ENCODE measurements at places on chromosomes 6 and 20. TPM values are rescaled to one million over a fixed set of nuclear protein-coding genes. Genes with fewer than 3 reads are reported as not detected.

DNA sequence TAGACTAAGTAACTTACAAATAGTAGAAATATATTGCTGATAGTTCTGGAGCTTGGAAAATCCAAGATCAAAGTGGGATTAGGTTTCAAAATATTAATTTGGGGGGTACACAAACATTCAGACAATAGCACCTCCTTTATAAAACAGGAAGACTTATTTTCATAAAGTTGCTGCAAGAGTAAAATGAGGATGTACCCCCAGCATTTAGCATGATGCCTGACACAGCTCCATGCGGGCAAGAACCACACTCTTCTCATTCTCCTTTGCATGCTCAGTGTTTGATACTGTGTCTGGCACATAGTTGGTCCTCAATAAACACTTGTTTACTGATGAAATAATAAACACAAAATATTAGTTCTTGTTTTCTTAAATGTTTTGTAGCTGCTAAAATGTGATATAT is 332.9 kb downstream of the TFAP2A start:
- no peak for DNase-seq

BPIFB4 gene
- polyA plus RNA-seq: not detected

GRCh38 chr6:137749696-137750211 is 117.3 kb upstream of the TNFAIP3 start:
- DNase-seq: no peak

POU5F1 gene
- polyA plus RNA-seq: 2.0 TPM

FARS2 gene
- 34.9 TPM for polyA plus RNA-seq

- DNase-seq: no peak
Measured at GRCh38 chr6:117558818-117559217, 43.5 kb downstream of the GOPC start.

DNA sequence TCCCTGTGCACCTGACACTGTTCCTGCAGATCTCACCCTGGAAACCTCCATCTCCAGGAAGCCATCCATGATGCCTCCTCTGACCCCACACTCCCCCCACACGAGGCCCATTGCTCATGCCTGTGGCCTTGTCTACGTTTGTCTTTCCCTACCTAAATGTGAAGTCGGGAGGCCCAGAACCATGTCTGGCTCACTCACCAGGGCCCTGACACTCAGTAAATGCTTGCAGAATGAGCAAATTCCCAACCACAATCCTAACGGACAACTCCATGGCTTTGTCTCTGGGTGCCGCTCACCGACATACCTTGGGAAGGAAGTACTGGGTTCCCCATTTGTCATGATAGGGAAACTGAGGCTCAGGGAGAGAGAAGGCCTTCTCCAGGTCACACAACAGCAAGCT is 7.3 kb downstream of the PEDS1 start:
- DNase-seq: no peak

PTCHD4 gene
- not detected for polyA plus RNA-seq

PROKR2 gene
- polyA plus RNA-seq: not detected

DNA sequence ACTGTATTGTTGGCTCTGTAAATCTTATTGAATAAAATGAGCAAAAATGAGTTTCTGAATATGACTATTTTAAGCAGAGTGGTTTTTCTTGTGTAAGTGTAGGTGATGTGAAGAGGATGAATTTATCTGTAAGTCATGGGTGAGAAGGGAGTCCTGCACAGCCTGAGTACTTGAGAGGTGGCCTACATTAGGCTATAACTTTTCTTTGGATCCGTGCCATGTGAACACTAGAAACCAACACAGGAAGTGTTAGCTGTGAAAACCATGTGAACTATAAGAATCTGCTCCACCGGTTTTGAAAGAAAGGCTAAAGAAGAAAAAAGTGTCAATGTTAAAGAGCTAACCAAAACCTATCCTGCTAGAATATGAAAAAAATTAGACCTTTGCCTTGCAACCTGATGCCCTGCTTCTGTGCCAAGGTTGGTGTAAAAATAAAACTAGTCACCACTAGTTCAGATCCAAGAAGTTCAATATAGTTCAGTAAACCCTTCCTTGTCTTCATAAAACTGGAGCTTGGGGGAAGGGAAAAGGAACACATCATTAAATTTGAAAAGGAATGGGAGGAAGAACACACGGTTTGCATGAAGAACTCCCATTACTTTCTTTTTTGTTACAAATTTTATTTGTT is 21.3 kb downstream of the PLCB1 start:
- DNase-seq: peak; percentile 51

DNA sequence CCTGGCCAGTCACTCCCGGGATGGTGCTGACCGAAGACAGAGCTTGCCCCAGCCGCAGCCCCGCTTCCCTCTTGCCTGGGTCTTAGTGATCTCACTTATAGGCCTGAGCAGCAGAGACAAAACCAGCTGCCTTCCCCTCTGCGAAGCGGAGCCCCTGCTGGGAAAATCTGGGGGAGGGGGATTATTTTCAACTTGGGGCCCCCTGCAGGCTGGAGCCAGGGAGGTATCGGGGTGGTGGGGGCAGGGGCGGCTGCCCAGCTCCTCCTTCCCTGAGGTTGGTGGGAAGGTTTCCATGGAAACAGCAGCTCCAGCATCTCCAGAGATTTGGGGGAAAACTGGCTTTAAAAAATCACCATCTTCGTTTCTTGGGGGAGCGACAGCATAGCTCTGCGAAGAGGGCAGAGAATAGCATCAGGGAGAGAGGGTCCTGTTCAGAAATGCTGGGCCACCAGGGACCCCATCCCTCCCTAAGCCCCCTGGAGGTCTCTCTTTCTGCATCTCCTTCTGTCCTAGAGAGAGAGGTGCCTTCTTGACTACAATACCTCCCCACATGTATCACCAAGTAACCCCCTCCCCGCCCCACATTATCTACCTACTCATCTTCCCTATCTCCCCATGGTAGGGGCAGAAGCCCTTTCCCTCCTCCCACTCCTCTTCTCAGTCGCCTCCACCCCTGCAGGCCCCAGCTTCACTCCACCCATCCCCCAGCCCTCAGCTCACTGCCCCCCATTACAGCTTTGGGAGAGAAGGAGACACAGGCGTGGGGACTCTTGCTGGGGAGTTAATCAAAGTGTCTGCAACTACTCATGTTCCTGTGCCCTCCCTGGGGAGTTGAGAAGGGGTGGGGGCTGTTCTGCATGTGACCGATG is 88.4 kb upstream of the CCDC167 start:
- no peak for DNase-seq

MUCL3 gene
- polyA plus RNA-seq: 0.04 TPM

LY6G5C gene
- 4.1 TPM for polyA plus RNA-seq

GRCh38 chr20:24679448-24680047 is 210.1 kb downstream of the SYNDIG1 start:
- no peak for DNase-seq

RSPH9 gene
- 0.42 TPM for polyA plus RNA-seq

TREML1 gene
- not detected for polyA plus RNA-seq

DNA sequence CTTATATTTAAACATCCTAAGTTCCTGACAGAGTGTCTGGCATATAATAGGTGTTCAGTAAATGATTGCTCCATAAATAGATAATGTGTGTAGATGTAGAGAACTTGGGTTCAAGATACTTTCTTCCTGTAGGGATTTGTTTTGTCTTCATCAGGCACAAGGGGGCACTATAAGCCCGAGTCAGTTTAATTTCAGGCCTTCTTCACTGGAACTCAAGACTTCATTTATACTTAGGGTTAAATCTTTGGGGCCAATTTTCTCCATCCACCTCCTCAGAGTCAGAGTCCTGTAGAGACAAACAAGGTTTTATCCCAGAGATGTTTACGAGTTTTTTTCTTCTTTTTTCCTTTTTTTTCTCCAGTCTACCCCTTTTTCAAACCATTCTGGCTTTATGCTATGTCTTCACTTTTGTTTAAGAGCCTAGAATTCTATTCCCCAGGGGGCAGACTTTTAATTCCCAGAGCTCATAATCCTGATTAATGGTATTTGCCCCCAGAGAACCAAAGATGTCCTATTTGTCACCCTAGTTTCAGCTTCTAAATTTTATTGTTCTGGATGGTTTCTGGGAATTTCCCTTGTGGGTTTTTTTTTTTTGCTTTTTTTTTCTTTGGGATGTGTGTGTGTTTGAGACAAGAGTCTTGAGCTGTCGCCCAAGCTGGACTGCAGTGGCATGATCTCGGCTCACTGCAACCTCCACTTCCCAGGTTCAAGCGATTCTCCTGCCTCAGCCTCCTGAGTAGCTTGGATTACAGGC is 88.4 kb downstream of the HFE start:
- no peak for DNase-seq

GRCh38 chr20:32336918-32337347 is 21.2 kb upstream of the ASXL1 start:
- no peak for DNase-seq

CST4 gene
- polyA plus RNA-seq: not detected

GRCh38 chr20:20513720-20514119 is 145.8 kb downstream of the INSM1 start:
- DNase-seq: no peak

DNA sequence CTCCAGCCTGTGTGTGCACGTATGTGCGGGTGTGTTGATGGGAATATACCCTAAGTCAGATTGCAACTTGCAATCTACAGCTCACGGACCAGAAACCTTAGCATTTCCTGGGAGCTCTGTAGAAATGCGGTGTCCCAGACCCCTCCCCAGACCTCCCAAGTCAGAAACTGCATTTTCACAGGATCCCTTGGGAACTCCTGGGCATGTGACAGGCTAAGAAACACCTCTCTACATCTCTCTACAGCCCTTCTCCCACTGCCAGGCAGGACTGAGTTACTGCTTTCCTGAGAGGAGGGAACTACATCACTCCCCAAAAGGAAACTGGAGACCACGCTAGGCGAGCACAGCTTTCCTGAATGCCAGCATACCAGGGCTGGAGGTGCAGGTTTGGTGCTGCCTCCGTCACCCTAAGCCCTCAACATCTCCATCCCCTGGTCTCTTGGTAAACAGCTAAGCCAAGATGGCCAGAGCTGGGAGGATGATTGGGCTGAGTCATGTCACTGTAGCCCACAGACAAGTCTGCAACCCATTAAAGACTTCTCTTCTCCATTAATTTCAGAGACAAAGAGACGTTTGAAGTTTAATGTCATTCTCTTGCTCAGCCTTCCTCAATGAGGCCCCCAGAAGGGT is 194.4 kb downstream of the BMP7 start:
- DNase-seq: no peak

DNMT3B gene
- 0.82 TPM for polyA plus RNA-seq

FGD2 gene
- polyA plus RNA-seq: 23.1 TPM

DNA sequence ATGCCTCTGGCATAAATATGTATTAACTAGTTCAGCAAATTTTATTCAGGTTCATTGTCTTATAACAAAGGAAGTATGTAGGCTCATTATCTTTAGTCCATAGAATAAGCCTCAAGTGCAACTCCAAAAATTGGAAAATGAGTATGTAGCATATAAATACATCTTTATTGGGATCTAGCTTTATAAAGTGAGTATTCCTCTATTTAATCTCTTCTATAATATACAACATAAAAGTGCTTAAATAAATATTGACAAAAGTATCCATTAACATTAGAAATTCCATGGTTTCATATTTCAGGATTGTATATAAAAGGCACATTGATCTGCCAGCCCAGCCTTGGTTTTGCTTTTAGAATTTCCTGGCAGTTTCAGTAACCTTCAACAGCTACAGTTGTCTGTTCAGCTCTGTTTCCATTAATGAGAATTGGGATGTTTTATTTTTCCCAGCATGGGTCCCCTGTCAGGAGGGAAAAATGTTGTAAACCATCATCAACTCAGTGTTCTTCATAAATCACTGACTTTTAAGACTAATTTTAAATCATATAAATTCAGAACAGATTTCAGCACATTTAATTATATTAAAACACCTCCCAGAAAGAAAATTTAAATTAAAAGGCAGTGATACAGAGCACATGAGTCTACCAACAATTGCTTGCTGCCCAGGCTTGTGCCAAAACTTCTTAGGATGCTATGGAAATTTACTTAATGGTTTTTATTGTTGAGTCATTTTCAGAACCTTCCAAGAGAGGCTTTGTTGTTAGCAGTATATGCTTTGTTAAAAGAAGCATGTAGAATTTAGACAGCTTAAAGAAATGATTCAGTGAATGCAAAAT is 119.7 kb downstream of the ADGRG6 start:
- DNase-seq: no peak

- no peak for DNase-seq
Measured at GRCh38 chr20:36311854-36312723, 6.0 kb downstream of the DLGAP4 start.

- no peak for DNase-seq
Measured at GRCh38 chr6:169638388-169638787, 63.4 kb downstream of the WDR27 start.

DNA sequence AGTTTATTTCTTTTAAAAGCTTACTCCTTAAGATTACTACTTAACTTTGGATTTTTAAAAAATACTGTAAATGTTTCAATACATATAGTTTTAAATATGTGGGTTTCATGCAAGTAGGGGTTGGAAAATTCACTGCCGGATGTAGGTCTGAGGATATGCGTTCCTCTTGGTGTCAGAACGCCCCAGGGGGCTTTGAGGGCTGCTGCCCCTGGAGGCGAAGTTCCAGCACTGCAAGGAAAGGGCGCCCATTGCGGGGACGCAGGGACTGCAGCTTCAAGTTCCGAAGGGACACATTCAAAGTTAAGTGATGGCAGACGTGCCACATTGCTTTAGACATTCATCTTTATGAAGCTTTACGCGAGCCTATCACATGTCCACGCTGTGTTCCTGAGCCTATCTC is 152.9 kb downstream of the SOD2 start:
- DNase-seq: no peak

GRCh38 chr20:17735206-17735804 is 35.5 kb downstream of the BANF2 start:
- DNase-seq: no peak

C4B gene
- polyA plus RNA-seq: 1.3 TPM

ACTR5 gene
- 11.2 TPM for polyA plus RNA-seq
